Renal cortical epithelial cell (primary cell): ENCODE measurements at places on chromosomes 7 and 10. TPM values are rescaled to one million over a fixed set of nuclear protein-coding genes. Genes with fewer than 3 reads are reported as not detected.
A peak's percentile ranks its signal among the peaks of the same experiment; 100 is the strongest.

The LHFPL3 gene
- total RNA-seq, result not detected in 2 replicates

The ADCYAP1R1 gene
- not detected in 2 replicates for total RNA-seq

The DDIT4 gene
- total RNA-seq, result 246 and 704 TPM in 2 replicates

The MACROH2A2 gene
- total RNA-seq, result 21.4 and 28.0 TPM in 2 replicates

DNA sequence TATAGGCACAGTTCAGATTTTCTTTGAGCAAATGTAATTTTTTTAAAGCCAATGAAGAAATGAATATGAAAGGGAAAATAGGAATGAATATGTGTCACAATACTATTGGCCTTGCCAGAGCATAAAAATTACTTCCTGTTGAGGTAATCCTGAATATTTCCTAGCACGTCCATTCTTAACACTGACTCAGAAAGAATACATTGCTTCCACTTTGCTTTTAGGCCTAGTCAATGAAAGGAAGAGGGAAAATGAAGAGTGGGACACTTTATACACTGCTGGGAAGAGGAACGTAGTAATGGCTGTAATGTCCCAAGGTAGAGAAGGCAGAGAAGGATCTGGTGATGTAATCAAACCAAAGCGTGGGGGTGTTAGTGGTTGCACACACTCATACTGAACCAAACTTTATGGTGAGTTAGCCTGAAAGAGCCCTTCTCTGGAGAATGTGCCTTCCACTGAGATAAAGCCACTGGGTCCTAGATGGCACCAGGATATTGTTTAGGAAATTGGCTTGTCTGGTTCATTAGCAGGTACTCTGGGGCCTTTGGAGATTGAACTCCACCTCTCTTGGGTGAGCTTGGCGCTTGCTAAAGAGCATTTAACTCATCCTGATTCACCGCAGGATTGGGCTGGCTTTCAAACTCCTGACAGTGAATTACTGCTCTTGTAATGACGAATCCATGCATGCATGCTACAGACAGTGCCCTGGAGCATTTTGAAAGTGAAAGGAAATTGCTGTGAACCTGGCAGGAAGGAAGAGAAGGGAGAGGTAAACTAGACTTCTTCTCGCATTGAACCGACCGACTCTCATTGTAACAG lies 254.9 kb downstream of the KIAA1217 start:
- DNase-seq, result peak; percentile 97

- no peak for DNase-seq
Measured at GRCh38 chr7:108203537-108203936, 73.4 kb upstream of the LAMB4 start.

GRCh38 chr7:103989785-103990767 lies 618 bp upstream of the RELN start:
- DNase-seq, result peak; percentile 24

DNA sequence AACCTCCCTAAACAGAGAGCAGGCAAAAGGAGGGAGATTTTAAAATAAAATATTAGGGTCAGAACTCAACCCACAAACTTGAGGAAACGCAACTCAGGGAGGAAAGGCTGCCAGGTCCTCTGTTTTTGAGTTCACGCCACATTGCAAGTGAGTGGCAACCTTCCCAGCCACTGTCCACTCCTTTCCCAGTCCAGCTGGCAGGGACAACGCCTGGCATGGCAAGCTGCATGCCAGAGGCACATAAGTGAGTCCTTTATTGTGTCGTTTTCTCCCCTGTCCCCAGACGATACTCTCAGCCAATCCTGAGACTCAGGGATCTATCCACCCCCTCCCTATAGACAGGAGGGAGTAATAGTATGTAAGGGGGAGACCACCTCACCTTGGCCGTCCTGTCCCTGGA lies 22.4 kb downstream of the FBXW4 start:
- no peak for DNase-seq

GRCh38 chr7:155316427-155317113 lies 18.9 kb downstream of the INSIG1 start:
- DNase-seq, result no peak

- no peak for DNase-seq
Measured at GRCh38 chr10:7168414-7168813, 242.4 kb downstream of the SFMBT2 start.

DNA sequence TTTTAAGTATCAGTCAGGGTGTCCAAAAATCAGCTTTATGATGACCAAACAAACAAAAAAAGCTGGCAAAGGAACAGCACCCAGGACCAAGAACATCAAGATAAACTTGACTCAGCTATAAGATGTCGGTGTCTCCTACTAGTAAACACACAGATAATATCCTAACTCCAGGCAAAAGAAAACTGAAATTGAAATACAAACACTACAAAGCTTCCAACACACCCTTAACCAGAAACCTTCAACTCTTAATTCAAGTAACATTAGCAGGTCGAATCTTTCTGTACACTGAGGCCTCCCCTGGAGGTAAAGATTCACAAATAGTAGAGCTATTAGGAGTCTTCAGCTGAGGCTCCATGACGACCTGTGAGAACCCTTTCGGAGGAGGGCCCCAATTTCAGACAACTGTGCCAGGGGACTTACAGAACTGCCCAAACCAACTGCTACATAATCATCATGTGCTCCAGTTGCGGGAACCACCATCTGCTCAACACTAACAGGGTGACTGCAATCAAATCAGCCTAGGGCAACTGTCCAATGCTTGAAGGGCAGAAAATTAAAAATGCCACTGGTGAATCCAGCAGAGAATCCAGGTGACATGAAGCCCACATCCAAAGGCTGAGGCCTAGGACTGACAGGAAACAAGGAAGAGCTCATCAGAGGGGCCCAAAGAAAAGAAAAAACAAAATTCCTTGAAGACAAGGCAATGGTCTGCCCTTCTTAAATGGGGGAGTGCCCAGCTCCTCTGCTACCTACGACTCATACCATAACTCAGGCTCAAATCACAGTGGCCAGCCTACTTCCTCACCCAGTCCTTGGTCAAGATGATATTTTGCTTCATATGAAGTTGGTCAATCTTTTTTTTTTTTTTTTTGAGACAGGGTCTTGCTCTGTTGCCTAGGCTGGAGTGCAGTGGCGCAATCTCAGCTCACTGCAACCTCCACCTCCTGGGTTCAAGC lies 20.0 kb downstream of the XPNPEP1 start:
- DNase-seq, result peak; percentile 30

- DNase-seq, result no peak
Measured at GRCh38 chr7:128796327-128796726, 4.6 kb downstream of the CCDC136 start.

DNA sequence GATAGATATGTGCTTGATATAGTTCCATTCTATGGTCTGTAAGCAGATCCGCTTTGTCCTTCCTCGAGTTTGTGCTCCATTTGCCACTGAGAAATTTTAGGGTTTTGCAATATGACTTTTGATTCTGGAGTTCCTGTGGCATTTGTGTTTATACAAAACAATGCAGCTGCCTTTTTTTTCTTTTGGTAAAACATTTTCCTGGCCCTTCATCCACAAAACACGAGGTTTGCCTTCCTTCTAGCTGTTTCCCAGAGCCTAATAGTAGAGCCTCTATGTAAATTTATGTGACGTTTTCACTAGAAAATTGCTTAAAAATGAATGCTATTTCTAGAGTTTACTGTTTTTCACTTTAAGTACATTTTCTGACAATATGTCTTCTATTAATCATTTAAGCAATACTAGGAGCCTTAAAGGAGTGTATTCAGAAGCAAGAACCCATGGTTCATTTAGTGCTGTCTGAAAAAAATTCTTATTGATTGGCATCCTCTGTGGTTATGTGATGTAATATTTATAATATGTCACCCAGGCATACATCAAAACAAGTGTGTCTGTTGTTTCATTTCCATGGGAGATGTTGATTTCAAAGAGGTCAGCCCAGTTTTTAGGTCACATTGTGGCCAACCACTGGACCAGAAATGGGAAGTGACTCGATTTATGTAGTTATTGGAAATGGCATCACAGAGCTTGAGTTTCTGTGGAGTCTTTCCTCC lies 618.3 kb downstream of the LRMDA start:
- peak; percentile 88 for DNase-seq

GRCh38 chr10:74582566-74582965 lies 243.8 kb upstream of the KAT6B start:
- no peak for DNase-seq

DNA sequence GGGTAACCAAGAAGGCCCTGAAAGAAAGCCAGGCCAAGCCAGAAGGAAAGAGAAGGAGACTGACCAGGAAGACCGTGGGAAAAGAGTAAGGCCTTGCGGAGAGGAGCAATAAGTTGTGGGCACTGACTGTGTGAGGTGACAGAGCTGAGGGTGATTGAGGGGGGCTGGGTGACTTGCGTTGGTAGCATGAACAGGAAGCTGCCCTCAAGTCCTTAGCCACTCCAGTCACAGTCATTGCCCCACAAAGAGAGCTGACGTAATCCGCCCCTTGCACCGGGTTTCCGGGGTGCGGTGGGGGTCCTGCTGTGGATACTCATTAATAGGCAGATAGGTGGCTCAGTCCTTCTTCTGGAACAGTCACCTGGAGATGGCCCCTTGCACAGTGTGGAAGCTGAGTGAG lies 16.1 kb upstream of the DMBT1 start:
- no peak for DNase-seq

GRCh38 chr10:54585572-54585971 lies 215.5 kb downstream of the PCDH15 start:
- DNase-seq, result no peak

DNA sequence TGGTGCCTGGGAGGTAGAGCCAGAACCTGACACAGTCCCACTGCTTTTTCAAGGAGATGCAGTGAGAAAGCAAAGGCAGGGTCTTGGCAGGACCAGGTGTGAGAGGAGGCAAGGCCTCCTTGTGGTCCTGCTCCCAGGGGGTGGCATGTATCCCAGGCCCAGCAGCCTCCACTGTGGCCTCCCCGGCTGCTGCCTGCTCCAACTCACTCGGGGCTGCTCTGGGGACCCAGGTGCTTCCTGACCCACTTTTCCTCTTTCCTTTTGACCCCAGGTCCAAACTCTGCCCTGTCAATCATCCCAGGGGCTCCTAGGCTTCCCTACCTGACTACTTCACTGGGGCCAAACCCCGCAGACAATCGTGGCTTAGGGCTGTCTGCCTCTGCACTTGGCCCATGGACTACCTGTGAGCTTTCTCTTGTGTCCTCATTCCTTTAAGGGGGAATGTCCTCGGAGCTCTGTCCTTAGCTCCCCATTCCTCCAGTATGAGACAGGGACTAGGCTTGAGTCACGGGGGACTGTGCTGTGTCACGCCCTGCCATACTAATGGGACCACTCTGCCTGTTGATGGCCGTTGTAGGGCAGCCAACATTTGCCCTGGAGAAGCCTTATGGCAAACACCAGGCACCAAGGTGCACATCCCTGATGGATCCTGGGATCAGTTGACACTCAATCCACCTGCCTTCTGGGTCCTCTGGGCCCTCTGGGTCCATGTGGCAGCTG lies 1.1 kb upstream of the AEBP1 start:
- DNase-seq, result no peak

- DNase-seq, result peak; percentile 95
Measured at GRCh38 chr10:53598914-53599313, 826.3 kb upstream of the MBL2 start.

- DNase-seq, result no peak
Measured at GRCh38 chr10:96034625-96035024, 8.8 kb upstream of the CCNJ start.

DNA sequence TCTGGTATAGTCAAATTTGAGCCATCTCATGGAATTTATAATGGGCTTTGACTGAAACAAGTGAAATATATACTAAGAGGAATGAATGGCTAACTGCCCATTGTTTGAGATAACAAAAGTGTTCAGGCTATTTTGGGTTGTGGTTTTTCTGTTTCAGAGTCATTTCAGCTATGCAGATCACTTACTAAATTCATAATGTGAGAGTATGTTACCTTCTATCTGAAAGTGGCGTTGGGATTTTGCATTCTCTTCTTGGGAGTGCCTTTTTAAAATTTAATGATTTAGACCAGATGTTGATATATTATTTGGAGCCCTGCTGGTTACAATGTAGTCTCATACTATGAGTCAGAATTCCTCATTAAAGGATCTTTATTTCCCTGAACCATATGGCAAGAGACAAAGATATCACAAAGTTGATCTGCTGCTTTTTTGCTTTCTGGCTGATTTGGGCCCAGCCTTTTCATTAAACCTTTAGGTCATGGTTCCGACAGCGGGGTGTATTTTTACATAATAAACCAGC lies 10.4 kb downstream of the VCL start:
- no peak for DNase-seq

- DNase-seq, result no peak
Measured at GRCh38 chr10:3867454-3868270, 82.7 kb upstream of the KLF6 start.

DNA sequence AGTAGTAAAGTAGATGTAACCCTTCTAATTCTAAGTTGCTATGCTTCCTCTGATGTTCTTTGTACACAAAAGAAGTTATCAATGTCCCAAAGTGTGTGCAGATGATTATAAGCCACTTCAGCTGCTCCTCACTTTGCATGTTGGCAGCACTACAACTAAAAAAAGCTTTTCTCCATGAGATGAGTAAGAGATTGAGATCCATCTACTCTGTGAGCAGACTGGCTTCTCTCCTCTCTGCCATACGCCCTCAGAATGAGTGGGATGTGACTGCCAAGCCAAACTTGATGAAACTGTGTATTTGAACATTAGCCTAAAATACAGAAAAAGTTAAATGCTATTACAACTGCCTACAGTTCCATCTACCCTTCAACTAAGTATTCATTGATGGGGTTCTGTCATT lies 102.9 kb upstream of the ETV1 start:
- DNase-seq, result no peak

DNA sequence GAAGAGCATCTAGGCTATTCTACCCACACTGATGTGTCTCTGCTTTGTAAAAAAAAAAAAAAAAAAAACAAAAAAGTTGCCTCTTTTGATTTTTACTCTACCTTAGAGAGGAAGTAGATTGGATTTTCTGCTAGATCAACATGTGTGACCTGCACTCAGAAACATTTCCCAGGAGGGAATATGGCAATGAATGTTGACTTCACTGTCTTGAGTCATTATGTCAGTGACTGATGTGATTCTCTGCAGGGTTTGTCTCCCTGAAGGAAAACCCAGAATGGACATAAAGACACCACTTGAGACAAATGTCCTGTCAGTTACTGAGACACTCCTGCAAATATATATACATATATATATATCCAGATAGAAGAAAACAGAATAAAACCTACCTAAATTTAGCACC lies 370.3 kb downstream of the BMPER start:
- no peak for DNase-seq

- DNase-seq, result no peak
Measured at GRCh38 chr10:86376852-86377796, 10.5 kb upstream of the GRID1 start.

GRCh38 chr7:39637400-39637799 lies 14.0 kb downstream of the RALA start:
- no peak for DNase-seq

DNA sequence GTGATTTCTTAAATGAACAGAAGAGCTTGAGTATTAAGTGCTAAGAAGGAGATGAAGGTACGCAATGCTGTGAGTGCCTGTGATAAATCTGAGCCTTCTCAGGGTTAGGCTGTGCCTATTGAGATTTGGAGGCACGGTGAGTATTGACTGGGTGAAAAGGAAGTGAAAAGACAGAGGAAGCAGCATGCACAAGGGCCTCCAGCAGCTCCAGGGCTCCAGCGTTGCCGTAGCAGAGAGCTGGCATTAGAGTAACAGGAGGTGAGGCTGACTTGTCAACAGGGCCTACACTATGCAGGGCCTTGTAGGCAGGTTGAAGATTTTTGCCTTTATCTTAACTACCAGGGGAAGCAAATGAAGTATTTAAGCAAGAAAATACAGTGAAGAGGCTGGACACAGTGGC lies 54.1 kb upstream of the PDCD4 start:
- no peak for DNase-seq

GRCh38 chr10:128914681-128915080 lies 552.4 kb upstream of the MGMT start:
- DNase-seq, result no peak
